ENCODE measurements at places on chromosomes 6 and 20.
A peak's percentile ranks its signal among the peaks of the same experiment; 100 is the strongest.

DNA sequence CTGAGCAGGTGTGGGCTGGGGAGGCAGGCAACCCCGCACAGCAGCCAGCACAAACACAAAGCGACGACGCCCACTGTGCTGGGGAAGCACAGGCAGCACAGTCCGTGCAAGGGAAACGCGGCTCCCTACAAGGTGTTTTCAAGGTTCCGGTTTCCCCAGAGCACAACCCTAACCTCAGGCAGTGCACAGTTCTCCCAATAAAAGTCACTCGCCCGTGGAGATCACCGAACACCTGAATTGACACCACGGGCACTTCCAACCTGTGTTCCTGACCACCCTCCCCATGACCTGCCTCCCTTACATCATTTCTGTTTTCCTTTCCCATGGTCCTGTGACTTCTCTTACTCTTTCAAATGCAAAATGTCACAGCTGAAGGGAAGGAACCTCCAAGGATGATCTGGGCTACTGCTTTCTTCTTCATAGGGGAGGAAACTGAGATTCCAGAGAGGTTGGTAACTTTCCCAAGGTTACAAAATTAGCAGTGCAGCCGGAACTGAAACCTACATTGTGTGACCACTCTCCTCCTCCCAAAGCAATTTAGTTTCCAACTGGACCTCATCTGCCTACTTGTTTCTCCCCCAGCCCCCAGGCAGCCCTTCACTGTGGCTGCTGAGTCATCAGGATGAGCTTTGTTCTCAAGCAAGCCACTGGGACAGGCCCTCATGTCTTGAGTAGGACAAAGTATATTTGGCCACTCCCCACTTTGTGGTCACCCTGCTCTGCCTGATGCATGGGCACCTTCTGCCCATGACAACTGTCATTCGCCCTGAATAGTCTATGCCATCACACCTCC lies 125.3 kb downstream of the ATXN1 start:
- peak; percentile 40 for DNase-seq

- peak; percentile 76 for DNase-seq
Observed at GRCh38 chr20:47133809-47134456, 222.6 kb downstream of the ZMYND8 start.

GRCh38 chr6:129671442-129672340 lies 38.3 kb downstream of the ARHGAP18 start:
- DNase-seq, result no peak

DNA sequence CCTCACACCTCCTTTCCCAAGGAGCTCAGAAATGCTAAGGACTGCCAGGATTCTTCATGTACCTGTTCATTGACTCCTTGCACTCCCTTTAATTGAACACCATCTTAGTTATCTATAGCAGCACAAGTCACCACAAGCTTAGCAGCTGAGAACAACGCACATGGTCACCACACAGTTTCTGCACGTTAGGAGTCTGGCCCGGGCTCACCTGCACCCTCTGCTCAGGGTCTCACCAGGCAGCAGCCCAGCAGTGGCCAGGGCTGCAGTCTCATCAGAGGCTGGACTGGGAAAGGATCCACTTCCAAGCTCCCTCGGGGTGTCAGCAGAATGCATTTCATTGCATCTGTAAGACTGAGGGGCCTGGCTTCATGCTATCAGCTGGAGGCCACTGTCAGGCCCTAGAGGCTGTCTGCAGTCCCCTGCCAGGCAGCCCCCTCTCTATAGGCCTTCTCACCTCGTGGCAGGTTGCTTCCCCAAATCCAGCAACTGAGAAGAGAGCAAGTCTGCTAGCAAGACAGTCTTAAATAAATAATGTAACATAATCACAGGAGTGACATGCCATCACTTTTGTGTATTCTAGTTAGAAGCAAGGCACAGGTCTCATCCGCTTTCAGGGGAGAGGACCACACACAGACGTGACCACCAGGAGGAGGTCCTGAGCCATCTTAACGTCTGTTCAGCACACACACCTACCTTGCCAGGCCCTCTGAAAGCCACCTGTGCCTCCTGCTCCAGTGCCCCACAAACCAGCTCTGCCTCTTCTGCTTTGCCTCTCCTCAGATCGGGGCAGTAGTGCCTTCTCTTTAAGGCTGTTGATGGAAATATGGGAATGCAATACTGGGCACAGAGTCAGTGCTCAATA lies 165.2 kb upstream of the CST7 start:
- no peak for DNase-seq

- DNase-seq, result no peak
Observed at GRCh38 chr6:166365221-166365620, 17.5 kb downstream of the MPC1 start.

GRCh38 chr6:44120692-44121443 lies 6.4 kb downstream of the MRPL14 start:
- DNase-seq, result no peak

GRCh38 chr6:56961151-56961550 lies 6.2 kb downstream of the BEND6 start:
- DNase-seq, result no peak

DNA sequence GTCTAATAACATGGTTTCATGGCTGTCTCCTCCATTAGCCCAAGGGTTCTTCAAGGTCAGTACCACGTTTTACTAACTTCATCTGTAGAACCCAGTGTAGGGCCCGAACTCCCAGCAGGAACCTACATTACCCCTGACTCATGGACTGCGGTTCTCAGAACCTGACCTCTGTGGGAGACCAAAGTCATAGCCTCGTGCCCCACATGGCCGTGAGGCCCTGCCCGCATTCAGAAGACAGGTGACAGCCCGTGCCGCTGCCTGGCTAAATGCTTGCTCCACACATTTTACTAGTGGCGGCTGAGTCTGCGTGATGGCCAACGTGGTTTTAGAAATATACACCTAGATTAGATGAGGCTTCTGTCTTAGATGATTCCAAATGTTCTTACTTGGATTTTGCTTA lies 94.9 kb downstream of the CDH4 start:
- no peak for DNase-seq

GRCh38 chr20:58614984-58615760 lies 35.9 kb upstream of the STX16 start:
- DNase-seq, result no peak

DNA sequence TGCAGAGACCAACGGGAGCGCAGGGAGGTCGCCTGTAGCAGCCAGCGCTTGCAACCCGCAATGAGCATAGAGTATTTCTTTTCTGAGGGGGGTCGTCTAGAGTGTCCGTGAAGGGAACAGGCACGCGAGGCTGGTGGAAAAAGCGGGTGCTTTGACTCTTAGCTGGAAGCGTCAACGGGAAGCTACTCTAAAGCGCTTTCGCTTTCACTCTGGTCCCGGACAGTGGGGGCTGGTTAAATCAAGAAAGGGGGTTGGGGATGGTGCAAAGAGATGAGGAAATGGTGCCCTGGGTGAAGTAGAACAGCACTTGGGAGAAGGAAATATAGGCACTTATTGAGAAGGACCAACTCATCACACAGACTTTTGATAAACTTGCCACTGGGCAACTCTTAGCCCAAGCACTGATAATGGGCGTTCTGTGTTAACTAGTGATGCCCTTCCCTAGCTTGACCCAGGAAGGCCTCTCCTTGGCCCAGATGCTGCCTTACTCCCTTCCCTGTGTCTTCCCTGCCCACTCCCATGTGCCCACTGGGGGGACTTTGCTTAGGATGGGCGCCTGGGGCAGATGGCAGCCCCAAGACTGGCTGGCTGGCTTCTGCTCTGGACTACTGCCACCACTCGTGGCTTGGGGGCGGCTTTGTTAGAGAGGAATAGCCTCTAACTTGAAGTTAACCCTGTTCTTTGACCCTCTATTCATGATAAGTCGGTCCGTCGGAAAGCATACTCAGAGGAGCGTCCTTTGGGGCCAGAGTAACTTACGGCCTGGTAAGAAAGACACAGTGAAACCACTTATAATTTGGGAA lies 585 bp downstream of the PSMB9 start:
- no peak for DNase-seq

DNA sequence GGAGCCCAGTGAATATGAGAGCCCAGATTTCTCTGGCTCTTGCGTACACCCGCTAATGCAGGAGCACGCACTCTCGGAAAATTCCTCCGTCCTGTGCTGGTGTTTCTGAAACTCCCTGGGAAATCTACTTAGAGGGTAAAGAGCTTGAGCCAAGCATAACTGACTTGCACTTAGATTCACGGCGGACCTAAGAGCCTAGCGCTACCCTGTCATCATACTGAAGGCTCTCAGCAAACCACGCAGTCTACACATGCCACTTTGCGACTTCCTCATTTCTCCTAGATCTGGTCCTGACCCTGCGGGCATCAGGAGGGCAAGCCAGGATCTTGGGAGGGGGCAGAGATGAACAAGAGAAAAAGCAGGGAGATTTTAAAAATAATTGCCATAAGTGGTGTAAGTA lies 324.7 kb downstream of the CD83 start:
- DNase-seq, result no peak

GRCh38 chr6:41200901-41201763 lies at the start of gene TREML2:
TSS of gene TREML2 (minus strand) at chr6:41201149. CDS start at chr6:41201008, 141 bp downstream.
- DNase-seq, result no peak

DNA sequence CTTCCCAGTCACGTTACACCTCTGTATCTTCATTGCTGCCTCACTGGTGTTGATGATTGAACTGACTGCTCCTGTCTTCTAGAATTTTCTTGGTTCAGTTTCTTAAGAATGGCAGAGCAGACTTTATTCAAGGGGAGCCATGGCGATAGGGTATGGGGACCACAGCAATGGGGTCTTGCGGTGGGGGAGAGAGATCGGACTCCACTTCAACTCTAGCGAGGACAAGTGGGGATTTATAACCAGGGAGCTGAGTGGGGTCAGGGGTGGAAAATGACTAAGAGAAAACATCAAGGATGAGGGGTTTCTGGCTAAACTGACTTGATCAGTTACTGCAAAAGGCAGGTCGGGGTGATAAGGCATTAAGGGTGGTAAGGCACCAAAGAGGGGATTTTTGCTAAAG lies 156.4 kb downstream of the CD83 start:
- no peak for DNase-seq

DNA sequence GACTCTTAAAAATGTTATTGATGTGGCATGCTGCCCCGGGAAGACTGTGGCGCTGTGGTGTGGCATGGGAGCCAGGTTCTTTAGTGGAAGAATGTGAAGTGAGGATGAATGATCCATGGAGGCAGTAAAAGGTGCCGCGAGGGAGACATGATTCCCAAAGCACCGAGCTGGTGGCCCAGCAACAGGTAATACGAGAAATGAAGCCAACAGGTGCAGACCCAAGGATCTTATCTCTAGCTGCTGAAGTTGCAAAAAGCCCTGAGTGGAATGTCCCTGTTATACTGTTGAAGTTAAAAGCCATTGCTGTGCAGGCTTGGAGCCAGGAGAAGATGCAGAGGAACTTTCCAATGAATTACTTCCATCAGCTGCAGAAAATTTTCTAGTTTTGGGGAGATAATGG lies 53.5 kb downstream of the OR2B6 start:
- no peak for DNase-seq

- DNase-seq, result no peak
Observed at GRCh38 chr6:136359851-136360250, 70.2 kb upstream of the BCLAF1 start.

DNA sequence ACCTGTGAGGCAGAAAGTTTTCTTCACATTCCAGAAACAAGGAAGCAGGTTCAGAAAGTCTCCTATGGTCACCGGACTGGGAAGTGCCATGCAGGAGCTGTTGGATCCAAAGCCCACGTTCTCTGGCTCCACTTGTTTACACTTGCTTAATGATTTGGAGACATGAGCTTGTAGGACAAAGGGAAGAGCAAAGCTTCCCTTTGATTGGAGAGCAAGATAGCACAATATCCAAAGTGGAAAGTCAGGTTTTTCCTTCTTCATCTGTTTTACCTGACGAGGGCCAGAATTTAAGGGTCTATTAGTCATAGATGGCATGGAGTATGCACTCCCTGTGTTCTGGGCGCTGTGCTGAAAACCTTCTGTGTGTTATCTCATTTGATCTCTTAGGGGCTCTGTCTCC lies 81.2 kb downstream of the PDE7B start:
- no peak for DNase-seq

GRCh38 chr6:12149944-12150510 lies 137.9 kb downstream of the HIVEP1 start:
- no peak for DNase-seq

DNA sequence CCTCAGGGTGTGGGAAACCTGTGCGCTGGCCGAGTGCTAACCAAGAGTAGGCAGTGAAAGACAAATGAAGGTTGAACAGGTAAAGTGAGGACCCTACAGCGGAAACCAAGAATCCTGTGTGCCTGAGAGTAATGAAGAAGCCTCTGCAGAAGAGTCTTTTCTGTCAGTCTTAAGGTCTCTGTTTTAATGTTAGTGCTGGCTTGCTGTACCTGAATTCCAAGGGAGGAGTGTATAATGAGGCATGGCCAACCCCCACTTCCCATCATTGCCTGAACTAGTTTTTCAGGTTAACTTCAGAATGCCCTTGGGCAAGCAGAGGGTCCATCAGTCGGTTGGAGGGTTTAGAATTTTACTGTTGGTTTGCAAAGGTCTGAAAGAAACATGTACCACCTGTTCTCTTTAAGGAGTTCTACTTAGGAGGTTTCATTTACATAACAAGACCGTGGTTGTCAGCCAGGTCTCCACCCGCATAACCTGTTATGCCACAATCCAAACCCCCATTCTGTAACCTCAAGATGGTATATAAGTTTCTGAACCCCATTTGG lies 589 bp upstream of the PDCD2 start:
- DNase-seq, result no peak

DNA sequence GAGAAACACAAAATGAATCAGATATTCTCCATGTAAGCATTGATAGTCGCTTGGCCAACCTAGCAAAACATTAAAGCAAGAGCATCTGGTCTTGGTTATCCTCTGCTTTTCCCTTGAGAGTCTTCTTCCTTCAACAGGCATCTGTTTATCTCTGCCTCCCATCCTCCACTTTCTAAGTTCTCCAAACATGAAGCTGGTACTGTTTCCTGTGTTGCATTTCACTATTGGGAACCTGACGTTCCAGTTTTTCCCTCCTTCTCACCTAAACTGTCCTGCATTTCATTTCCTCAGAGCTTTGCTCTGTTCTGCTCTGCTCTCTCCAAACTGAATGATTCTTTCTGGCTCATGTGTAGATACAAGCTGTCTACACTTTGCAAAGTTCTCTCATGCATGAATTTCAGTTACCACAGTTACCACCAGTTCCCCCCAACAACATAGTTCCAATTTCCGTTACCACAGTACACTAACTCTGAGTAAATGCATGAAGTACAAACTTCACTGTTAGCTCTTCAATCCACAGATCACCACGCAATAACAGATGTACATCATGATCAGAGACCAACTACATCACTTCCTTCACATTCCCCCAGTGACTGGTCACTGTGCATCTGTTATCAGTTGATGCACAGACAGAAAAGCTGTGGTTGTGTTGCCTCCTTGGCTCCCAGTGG lies 86.7 kb upstream of the F13A1 start:
- peak; percentile 51 for DNase-seq

- DNase-seq, result no peak
Observed at GRCh38 chr6:105816847-105817246, 269.3 kb upstream of the PRDM1 start.

GRCh38 chr6:617456-618100 lies 39.3 kb downstream of the HUS1B start:
- no peak for DNase-seq

DNA sequence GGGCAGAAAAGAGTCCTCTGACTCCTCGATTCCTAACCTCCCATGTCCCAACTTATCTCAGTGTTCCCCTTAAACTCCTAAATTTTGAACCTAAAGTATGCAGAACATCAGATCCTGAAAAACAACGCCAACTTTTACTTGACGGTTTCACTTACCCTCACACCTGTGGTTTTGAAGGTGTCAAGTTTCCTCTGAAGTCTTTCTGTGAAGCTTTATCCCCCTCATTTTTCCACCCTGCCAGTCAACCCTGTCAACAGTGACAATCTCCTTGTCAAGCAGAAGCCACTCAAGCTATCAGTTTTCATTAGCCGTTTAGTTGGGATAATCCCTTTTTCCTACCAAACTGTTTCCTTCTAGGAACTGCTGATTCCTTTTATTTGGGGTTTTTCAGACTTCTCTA lies 245.4 kb upstream of the PREP start:
- DNase-seq, result no peak
